HepG2 (cell line): ENCODE measurements at places on chromosomes 4 and X. TPM values are rescaled to one million over a fixed set of nuclear protein-coding genes. Genes with fewer than 3 reads are reported as not detected.
A peak's percentile ranks its signal among the peaks of the same experiment; 100 is the strongest.

DNA sequence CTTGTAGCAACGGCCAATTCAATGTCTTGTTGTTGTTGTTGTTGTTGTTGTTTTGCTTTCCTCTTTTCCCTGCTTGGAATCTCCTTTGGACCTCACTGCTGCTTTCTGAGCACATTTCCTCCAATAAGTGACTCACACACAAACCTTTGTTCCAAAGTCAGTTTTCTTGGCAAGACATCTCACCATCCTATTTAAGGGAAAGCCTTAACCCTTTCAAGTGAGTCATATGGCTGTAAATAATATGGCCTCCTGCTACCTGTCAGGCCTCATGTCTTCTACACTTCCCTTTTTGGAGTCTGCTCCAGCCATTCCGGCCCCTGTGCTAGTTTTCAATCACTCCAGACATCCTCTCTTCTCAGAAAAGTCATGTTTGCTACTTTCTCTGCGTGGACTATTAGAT lies 79.5 kb upstream of the MAGEB10 start:
- H3K4me1 ChIP-seq: no peaks in the 10 kb centered on the region
- no peaks in the 10 kb centered on the region for H3K36me3 ChIP-seq
- no peak overlapping the region for H3K4me3 ChIP-seq
- no peak overlapping the region for H3K27ac ChIP-seq

- H3K27ac ChIP-seq: no peak overlapping the region
- no peaks in the 10 kb centered on the region; the same call in 1 of the 2 replicates for H3K27me3 ChIP-seq
- H3K4me3 ChIP-seq: no peak overlapping the region
- peaks cover 13% of the 10 kb centered on the region; the same call in 1 of the 3 replicates for H3K36me3 ChIP-seq
Measured at GRCh38 chr4:67468830-67469229, 76.5 kb downstream of the CENPC start.

Gene KCND1
- 0.07 TPM in 1 of 2 replicates, not detected in the other for total RNA-seq

- no peaks in the 10 kb centered on the region for H3K27me3 ChIP-seq
- H3K36me3 ChIP-seq: peaks cover 16% of the 10 kb centered on the region; the same call in 2 of the 3 replicates
- H3K4me1 ChIP-seq: peaks cover 7% of the 10 kb centered on the region
- no peak overlapping the region for H3K27ac ChIP-seq
Measured at GRCh38 chr4:3374667-3375066, 67.1 kb upstream of the HGFAC start.

Gene UCP1
- 0.11 TPM in 1 of 2 replicates, not detected in the other for total RNA-seq

- DNase-seq: peak; percentile 6
- H3K27ac ChIP-seq: no peak overlapping the region
- H3K27me3 ChIP-seq: no peaks in the 10 kb centered on the region
- H3K36me3 ChIP-seq: no peaks in the 10 kb centered on the region
- no peak overlapping the region for H3K4me3 ChIP-seq
Measured at GRCh38 chrX:128518508-128518907, 466.3 kb upstream of the ACTRT1 start.

Gene MYL5
- total RNA-seq: 11.0 and 16.0 TPM in 2 replicates
